Endodermal cell (in vitro differentiated cells): ENCODE measurements at places on chromosomes 11 and 22. TPM values are rescaled to one million over a fixed set of nuclear protein-coding genes. Genes with fewer than 3 reads are reported as not detected.

GRCh38 chr11:19818619-19819018 is 106.0 kb downstream of the NAV2 start:
- DNase-seq: no peak

DNA sequence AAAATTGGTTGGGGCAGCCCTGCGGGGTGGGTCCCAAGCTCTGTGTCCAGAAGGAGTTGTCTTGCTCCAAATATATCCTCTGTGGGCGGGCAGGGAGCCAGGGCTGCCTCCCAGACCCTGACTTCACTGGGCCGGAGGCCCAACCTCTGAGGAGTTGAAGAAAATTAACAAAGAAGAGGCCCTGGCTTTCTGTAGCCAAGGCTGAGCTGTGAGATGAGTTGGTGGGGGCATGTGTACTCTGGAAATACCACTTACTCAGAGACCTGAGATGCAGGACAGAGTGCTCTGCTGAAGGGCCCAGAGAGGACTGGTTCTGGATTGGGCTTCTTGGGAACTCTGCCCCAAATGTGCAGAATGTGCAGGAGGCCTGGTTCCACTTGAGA is 96.3 kb downstream of the SWAP70 start:
- no peak for DNase-seq

- no peak for DNase-seq
These were observed 9.7 kb upstream of the SOX10 start for GRCh38 chr22:37994049-37994448.

DNA sequence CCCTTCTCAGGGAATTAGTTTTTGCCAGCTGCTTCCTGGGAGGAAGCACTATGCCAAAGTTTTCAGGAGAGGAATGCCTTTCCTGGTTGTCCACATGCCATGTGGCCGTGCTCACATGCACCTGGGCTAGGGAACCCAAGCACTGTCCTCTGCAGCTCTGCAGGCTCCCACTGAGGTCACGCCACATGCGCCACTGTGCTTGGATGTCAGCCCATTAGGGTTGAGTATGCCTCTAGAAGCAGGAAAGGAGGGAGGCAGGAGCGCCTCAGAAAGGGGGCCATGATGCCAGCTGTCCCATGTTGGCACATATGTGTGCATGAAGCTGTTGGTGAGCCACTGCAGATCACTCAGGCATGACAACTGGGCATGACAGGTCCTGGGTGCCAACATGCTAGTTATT is 81.6 kb upstream of the SUSD2 start:
- DNase-seq: no peak

DNA sequence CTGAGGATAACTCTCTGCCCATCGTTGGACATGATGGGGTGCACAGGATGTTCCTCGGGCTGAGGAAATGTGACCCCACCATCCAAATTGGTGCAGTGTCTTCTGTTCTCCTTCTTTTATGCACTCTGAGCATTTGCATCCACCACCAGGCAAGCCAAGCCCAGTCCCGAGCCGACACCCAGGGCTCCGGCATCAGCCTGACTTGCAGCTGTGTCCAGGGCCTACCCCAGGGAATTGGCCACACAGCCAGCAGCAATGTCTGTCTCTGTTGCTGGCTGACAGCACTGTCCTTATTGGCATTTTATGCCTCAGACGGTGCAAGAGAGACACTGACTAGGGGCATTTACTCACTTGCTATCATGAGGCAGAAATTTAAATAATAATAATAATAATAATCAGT is 25.4 kb upstream of the CPT1A start:
- DNase-seq: no peak

GRCh38 chr11:26134481-26135355 is 197.2 kb upstream of the ANO3 start:
- peak; percentile 68 for DNase-seq

DNA sequence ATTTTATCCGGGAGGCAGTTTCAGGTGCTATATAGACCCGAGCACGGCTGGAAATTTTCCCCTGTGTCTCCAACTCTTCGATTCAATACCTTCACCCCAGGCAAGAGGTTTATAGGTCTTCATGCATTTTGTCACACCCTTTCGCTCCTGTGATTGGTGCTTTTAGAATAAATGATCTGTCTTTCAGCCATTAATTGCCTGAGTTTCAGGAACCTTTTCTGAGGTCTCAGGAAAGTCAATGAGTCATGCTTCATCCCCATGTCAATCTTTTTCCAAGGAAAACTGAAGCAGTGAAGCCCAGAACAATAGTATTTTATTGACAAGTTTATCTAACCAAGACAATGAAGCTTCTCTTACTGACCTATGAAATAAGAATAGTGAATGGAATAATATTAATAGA is 29.9 kb downstream of the FAM181B start:
- DNase-seq: no peak

- no peak for DNase-seq
These were observed 761.1 kb downstream of the BRD1 start for GRCh38 chr22:49066619-49067018.

GRCh38 chr22:37827056-37827455 is 3.9 kb downstream of the GALR3 start:
- no peak for DNase-seq

DNA sequence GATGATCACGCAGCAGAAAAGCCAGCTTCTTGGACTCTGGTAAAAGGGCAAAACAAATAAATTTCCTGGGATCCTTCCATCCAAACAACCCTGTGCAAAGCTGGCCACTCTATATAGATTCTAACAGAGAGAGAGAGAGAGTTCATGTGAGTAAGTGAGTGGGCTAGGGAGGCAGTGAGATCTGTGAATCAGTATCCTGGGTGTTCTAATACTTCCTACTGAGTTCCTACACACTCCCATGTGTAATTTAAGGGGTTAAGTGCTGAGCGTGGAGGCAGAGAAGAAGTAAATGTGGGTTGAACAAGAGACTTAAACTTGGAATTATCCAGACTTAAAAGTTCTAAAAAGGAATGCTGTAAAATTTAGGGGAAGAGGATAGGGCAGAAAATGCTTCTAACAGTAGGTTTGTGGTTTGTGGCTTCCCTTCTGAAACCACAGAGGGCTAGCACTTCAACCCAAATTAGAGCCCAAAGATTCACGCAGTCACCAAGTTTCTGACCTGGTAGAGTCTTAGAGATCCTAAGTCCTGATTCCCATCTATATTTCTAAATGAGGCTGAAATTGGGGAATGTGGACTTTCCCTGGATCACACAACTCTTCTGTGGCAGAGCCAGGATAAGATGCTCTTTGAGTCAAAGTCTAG is 413.9 kb downstream of the TENM4 start:
- DNase-seq: no peak

DNA sequence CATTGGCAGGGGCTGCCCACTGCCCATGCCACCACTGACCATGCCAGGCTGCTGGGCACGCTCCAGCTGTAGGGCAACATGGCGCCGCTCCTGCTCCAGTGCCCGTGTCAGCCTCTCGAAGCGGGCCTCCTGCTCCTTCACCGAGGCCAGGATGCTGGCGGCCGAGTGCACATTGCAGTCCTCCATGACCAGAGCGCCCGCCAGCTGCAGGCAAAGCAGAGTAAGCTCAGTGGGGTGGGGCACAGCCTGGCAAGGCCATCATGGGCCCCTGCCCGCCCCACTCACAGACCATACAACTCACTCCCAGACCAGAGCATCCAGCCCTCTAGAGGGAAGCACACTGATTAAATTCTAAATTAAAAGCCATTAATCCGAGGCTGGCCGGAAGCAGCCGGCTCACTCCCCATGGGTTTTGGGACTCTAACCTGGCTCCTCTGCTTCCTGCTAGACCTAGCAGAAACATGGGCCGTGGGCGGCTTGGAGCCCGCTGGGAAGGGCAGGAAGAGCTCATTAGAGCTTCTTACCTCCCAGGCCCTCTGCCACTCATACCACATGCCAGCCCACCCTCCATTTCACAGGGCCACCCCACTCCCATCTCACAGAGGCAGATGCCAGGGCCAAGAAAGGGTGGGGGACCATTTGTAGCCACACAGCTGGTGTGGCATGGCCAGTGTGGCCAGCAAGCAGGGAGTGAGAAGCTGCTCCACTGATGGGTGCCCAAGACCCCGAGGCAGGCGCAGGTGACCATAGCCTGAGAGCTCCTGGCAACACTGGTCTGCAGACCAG is 25.8 kb downstream of the ARVCF start:
- DNase-seq: no peak

DNA sequence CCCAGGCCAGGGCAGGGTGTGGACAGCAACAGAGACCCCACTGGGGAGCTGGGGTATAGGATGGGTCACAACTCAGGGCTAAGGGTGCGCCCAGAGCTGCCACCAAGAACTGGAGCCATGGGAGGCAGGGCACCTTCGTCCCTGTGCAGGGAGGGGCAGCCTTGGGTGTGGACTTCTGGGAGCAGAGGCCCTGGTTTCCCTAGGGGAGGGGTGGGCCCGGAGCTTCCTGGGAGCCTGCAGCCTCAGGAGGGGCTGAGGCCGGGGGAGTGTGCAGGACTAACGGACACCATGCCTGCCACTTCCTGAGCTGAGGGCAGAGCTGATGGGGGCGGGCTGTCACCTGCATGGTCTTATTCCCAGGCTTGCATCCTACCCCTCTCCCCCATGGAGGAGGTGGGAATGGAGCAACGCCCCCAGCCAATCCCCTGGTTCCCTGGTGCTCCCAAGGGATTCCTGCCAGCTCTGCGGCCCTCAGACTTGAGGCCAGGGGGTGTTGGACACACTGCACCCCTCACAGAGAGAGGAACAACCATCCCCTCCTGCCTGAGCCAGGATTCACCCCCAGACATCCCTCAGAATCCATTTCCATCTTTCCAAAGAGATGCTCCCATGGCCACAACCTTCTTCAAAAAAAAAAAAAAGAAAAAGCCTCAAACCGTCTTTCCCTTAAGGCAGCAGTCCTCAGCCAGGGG is 225.7 kb downstream of the CTTN start:
- DNase-seq: no peak

- peak; percentile 96 for DNase-seq
These were observed 56.1 kb upstream of the TIMP3 start for GRCh38 chr22:32745251-32745995.

DNA sequence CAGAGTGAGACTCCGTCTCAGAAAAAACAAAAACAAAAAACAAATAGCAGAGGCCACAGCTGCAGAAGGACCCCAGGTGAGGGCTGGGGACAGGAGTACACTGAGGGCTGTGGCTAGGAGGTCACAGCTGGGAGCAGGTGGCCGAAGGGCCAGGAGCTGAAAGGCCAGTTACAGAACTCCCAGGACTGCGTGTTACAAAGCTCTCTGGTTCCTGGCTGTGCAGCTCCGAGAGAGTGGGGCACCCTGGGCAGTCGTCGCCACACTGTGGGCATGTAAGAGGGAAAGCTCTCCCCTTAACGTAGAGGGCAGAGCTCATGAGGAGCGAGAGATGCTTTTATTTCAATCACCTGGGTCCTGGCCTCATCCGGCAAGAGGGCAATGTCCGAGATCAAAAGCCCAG is 10.1 kb upstream of the NCF4 start:
- DNase-seq: no peak

- DNase-seq: no peak
These were observed 2.3 kb downstream of the ADORA2A start for GRCh38 chr22:24429411-24430365.

DNA sequence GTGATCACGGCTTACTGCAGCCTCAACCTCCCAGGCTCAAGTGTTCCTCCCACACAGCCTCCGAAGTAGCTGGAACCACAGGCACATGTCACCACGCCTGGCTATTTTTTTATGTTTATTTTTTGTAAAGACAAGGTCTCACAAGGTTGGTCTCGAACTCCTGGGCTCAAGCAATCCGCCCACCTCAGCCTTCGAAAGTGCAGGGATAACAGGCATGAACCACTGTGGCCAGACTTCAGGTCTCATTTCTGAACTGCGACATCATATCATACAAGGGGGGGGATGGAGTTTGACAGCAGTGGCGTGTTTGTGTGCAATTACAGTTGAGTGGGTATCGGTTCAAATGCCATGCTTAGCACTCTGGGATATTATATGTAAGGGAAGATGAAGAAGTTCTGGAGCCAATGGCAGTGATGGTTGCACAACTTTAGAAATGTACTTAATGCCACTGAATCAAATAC is 6.9 kb downstream of the NAALADL1 start:
- DNase-seq: no peak

- no peak for DNase-seq
These were observed 23.8 kb upstream of the FZD4 start for GRCh38 chr11:86978756-86979608.

DNA sequence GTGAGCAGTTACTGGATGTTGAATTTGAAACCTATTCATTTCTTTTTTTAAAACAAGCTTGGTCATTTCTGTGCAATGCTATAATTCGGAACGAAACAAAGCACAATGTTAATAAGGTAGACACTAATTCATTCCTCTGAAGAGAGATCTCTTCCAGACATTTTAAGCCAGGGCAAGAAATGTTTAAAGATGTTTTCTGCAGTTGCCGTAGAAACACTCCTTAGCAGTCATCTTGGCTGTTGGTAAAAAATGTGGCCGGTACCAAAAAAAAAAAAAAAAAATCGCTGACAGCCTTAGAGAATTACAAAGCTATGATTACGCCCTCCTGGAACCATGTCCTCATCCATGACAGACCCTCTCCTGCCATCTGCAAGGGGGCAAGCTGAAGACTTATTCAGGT is 66.4 kb upstream of the TTC12 start:
- no peak for DNase-seq

- no peak for DNase-seq
These were observed 22.1 kb downstream of the SCUBE2 start for GRCh38 chr11:9069256-9069655.

DNA sequence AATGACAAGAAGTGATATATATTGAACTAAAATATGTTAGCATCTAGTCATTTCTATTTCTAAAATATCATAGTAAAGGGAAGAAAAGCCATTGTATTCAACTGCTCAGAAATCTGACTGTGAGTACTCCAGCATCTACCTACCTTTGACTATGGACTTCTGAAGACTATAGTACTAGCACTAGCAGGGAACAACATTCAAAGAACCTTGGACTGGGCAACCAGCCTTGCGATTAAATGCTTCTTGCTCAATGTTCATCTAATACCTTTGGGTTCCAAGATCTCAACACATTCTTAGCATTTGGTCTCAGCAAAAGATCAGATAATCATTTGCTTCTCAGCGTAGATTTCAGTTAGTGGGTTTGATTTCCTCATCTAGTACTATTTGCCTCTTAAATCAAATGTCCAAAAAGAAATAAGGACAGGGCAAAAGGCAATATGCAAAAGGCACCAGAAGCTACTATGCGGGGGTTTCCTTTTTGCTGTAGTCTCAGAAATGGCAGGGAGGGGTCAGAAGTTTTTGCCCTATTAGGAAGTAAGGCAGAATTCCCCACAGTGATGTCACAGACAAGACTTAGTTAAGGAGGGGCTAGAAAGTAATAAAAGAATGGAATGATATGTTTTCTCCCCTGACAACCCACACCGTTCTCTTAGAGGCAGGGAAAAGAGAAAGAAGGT is 80.6 kb downstream of the GAB2 start:
- no peak for DNase-seq

DNA sequence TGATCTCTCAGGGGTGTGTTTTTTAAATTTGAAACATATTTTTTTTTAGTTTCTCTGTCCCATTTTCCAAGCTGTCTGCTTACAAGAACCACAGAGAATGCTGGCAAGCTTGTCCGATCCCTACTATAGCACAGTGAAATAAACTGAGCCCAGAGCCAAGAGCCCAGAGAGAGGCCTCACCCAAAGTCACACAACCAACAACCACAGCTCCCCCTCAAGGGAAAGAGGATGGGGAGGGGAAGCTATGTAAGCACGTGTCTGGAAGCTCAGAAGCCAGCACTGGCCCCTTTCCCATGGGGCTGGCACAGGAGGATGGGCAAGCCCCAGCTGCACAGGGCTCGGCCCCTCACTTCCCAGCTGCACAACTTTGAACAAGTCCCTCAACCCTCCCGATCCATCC is 3.2 kb upstream of the SART1 start:
- DNase-seq: no peak

Gene OR6T1
- total RNA-seq: not detected in 2 replicates

Gene TXNRD2
- total RNA-seq: 13.6 and 15.4 TPM in 2 replicates

Gene MS4A6E
- total RNA-seq: not detected in 2 replicates

Gene ATG2A
- total RNA-seq: 17.0 to 22.7 TPM (median 19.1 TPM) in 3 replicates

Gene VWCE
- total RNA-seq: 8.8 and 13.3 TPM in 2 replicates

Gene CD44
- 0.50 to 1.2 TPM (median 1.1 TPM) in 3 replicates for total RNA-seq

Gene NEU3
- 8.4 and 9.1 TPM in 2 replicates for total RNA-seq

Gene MYOD1
- 0.52 TPM in 1 of 3 replicates, not detected in the others for total RNA-seq
